Skeletal muscle cell (primary cell): ENCODE measurements at places on chromosomes 16 and 17.
A peak's percentile ranks its signal among the peaks of the same experiment; 100 is the strongest.

GRCh38 chr16:24652209-24652712 lies 77.2 kb upstream of the TNRC6A start:
- DNase-seq: no peak

- DNase-seq: no peak
Observed at GRCh38 chr16:88673716-88674379, 11.0 kb upstream of the MVD start.

DNA sequence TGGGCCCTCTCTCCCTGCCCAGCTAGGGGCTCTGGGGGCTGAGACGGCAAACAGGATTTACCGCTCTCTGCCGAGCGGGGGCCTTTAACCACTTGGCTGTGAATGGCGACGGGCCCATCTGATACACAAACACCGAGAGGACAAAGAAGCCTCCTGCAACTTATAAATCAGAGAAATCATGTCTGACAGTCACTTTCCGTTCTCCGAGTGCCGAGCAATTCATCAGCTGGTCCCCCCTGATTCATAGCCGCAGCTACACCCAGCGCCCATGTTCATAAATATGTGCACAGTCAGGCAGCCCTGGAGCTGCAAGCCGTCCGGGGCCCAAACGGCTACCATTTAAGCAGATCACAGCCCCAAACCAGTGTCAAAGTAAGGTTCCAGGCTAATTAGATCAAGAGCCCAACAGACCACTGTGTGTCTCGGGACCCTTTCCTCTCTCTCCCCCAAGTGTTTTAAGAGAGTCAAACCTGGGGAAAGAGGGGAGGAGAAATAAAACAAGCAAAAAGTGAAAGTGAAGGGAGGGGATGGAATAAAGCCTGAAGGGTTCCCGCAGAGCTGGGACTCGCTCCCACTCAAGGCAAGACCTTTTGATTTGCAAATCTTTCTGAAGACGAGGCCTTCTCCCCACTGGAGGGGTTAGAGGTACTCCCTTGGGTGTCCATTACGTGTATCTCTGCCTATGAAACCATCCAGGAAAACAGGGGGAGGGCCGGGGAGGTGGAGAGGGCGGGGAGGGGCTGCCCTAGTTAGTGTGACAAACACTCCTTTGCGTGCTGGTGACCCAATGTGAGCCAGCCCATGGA lies 154.7 kb downstream of the C16orf78 start:
- peak; percentile 2 for DNase-seq

- DNase-seq: no peak
Observed at GRCh38 chr17:49878931-49879904, 31.3 kb upstream of the TAC4 start.

DNA sequence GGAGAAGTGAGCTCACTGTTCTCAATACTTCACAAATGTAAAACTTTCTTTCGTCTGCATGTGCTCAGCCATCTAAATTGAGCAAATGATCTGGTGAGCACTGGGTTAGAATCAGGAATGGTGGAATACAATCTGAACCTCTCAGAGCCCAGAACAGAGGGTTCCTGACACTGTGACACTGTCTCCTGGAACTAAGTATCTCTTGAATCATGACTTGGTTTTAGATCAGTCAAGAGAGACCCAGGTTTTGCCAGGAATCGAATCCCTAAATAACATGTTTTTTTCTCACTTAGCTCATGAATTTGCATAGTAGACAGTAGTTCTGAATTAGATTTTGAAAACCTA lies 49.3 kb downstream of the SF3B3 start:
- DNase-seq: no peak

DNA sequence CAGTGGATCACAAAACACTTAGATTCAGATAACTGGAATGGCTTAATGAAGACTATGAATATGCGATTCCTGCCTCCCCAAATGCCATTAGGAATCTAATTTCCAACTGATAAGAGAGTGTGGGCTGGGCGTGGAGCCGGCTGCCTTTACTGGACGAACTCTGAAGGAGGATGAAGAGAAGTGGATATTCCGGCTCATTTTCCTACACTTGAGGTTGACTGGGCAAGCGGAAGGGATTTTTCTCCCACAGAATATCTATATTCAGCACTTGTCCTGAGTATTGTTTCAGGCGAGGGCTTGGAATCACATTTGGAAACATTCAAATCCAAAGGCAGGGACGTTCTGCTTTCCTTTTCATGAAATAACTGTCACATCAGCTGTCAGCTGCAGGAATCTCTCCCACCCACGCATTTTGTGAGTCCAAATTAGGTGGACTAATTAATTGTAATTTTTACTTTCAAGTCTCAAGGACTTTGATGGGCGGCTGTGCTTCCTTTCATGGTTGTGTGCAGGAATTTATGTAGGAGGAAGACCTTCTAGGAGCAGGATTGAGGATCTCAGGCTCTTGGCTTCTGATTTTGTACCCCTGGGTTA lies 138.5 kb downstream of the PITPNC1 start:
- DNase-seq: no peak

- DNase-seq: no peak
Observed at GRCh38 chr17:17225901-17226300, 11.1 kb downstream of the FLCN start.

DNA sequence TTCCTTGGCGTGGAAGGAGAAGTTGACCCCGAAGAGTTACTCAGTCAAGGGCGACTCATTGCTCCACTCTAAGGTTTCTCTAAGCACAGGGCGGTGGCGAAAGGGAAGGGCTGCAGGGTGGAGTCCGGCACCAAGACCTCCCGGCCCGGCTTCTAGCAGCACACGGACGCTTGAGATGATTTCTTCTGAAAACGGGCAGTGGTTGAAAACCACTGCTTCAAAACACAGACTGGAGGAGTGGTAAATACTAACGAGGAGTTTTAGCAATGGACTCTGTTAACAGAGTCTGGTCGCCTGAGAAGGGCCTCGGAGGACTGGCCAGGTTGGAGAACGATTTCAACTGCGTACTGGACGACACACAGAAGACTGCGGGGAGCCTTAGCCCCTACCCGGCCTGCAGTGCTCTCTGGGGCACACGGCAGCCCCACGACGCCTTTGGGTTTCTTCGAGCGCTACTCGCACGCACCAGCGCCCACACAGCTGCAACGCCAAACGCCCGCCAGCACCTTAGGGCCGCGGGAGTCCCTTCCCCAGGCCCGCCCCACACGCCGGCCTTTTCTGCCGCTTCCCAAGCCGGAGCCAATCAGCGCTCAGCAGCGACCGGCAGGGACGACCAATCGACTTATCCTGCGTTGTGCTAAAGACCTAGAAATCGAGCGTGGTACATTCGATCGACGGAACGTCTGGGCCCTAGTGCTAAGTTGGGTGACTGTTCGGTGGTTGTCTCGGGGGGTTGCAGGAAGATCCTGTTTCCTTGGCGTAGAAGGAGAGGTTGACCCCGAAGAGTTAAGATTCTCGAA lies 14.4 kb upstream of the CA4 start:
- peak; percentile 76 for DNase-seq

DNA sequence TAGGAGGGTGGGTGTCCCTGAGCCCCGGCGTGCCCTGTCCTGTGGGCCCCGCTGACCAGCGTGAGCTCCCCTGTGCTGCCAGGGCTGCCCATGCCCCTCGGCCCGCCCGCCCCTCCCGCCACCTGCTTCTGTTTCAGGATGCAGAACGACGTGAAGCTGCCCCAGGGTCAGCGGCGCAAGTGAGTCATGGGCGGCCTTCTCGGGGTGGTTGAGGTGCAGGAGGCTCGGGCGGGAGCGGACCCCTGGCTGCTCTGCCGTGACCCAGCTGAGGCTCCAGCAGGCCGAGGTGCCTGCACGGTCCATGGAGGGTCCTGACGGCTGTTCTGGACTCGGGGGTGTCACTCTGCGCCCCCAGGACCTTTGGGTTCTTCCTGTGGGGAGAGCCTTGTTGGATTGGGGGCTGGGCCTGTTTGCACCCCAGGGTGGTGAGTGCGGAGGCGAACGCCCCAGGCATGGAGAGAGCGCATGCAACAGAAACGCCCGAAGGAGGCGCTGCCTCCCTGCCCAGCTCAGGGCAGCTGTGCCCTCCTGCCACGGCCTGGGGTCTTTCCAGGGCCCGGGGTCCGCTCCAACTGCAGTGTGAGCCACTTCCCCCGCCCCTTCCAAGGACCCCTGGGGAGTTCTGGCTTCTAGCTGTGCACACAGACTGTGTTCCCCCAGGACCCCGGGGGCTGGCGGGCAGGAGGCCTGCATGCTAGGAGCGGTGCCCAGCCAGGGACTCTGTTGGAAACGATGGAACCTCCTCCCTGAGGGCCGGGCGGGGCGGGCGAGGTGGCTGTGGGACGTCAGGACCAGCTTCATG lies 4.0 kb downstream of the SLC25A10 start:
- DNase-seq: no peak

- DNase-seq: no peak
Observed at GRCh38 chr17:43812396-43813265, 20.3 kb downstream of the MPP3 start.

DNA sequence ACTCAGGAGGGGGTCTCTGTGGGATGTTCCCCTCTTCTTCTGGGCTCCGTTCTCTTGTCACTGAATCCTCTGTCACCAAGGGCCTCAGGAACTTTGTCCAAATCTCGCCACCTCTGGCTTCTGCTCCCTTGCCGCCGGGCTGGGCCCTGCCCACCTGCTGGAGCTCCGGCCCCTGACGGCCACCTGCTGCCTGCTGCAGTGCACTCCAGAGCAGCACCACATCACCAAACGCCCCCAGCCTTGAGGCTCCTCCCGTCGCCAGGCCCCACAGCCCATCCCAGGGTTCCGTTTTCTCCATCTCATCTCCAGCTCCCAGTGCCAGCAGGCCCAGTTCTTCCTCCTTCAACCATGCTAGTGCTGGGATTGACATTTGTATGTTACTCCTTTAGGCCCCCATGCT lies 43.6 kb downstream of the FOXL1 start:
- DNase-seq: no peak

- DNase-seq: no peak
Observed at GRCh38 chr16:1825381-1825863, 1.2 kb downstream of the HAGH start.

DNA sequence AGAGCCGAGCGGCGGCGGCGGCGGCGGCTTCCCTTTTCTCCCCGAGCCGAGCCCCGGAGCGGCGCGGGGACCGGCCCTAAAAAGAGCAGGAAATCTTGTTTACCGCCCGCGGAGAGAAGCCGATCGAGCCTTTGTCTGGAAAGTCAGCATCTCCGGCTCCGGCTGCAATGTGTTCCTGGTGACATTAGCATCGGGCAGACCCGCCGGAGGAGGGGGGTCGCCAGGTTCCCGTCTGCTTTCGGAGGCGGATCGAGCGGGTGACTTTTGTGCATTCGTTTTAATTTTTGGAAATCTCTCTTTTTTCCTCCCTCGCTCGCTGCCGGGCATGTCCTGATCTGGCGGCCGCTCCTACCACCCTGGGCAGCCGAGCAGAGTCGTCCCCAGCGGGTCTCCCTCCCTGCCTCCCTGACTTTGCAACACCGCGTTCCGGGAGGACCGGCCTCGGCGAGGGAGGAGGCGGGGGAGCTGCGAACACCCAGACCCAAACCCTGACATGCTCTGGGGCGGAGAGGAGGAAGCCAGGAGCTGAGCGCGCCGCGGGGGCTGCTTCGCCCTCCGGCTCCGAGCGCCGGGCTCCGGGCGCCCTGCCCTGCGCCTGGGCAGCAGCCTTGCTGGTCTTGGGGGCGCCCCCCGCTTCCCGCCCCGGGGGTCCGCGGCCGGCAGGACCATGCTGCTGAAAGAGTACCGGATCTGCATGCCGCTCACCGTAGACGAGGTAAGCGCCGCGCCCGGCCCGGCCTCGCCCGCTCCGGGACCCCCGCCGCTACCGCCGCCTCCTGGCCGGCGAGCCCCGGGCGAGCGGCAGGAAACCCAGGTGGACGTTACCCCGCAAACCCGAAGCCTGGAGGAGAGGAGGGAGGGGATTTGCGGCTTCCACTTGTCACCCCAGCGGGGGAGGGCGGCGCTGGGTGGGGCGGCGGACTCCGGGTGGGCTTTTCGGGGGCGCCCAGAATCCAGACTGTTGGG lies 690 bp downstream of the PITPNC1 start:
- no peak for DNase-seq
